Activated T-cell treated with anti-CD3 and anti-CD28 coated beads, Interleukin-2, amount 50 U/mL, for 4 hours (primary cell): ENCODE measurements at places on chromosomes 3 and 15.

GRCh38 chr15:70375006-70375431 lies 277.3 kb upstream of the TLE3 start:
- DNase-seq = no peak

DNA sequence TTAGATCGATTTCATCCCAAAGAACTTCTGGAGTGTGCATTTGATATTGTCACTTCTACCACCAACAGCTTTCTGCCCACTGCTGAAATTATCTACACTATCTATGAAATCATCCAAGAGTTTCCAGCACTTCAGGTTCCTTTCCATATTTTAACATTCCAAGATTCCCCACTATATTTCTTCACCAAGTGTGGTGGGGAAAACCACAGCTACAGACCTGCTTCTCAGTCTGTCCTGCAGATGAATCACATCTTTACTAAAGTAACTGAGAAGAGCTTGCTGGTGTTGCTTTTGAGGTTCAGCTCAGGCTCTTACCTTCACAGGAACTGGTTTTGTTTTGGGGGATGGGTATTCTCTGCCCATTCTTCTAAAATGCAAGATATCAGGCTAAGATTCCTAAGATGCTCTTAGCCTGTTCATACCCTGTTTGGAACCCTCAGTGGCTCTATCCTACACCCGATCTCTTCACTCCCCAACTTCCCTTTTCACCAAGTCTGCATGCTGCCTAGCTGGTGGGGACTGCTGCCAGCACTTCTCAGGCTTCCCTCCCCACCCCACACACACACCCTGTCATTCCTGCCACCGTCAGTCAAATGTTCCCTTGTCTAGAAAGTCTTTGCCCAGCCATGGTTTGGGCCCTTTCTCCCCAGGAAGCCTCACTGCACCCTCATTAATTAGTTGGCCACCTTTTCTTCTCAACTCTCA lies 30.8 kb downstream of the SRP14 start:
- DNase-seq = no peak

DNA sequence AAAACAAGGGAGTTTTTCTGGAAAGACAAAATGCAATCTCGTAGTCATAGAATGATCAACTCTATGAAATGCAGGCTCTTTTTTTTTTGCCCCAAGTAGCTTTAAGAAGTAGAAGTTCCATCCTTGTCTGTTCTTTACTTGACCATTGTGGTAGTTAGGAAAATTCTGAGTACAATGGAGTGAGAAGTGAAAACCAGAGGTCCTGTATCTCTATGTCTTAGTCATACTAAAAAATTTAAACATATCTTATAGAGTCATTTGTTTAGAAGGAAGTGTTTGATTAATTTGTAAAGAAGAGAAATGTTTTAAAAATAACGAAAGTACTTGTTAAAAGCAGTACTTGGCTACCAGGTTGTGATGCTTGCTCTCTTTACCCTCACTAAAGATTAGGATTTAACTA lies 52.4 kb downstream of the PRKCI start:
- no peak for DNase-seq

GRCh38 chr15:84649706-84650105 lies 4.4 kb downstream of the WDR73 start:
- DNase-seq = no peak

- no peak for DNase-seq
These were observed 59.4 kb upstream of the EPHB3 start for GRCh38 chr3:184502123-184502667.

DNA sequence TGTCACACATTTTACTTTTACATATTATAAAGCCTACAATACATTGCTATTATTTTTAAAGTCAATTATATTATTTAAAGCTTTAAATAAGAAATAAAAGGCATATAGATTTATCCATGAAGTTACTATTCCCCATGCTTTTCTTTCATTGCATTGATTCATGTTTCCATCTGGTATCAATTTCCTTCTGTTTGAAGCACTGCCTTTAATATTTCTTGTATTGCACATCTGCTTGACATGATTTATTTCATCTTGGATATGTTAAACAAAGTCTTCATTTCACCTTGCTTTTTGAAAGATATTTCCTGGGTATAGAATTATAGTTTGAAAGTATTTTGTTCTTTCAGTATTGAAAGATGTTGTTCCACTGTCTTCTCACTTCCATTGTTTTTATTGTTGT lies 174.3 kb upstream of the MBNL1 start:
- DNase-seq = no peak
